ENCODE measurements at places on chromosomes 7 and 10. TPM values are rescaled to one million over a fixed set of nuclear protein-coding genes. Genes with fewer than 3 reads are reported as not detected.

DNA sequence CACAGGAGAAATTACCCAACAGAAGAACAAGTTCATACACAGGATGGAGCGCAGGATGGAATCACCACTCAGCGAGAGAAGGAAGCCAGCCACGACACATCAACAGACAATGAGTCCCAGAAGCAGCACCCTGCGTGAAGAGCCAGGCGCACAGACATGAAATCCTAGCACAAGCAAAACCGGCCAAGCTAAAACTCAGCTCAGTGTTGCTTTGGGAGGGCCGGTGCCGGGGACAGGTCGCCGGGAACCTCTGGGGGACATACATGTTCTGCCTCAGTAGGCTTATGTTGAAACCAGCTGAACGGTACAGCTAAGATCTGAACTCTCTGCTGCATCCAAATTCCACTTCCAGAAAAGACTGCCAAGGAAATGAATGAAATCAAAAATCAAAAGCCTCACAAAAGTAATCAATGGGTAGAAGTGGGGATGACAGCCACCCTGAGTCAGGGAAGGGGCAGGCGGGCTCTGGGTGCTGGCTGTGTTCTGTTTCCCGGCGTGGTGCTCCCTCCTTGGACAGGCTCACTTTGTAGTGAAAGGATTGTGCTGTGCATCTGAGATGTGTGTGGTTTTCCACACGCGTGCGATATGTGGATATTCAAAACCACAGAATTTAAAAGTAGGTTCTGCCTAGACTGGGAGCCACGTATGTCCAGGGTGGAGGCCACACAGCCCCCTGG, 114.7 kb downstream of the PDGFA start:
- H3K27ac ChIP-seq: no peak overlapping the region
- peaks cover 54% of the 10 kb centered on the region for H3K27me3 ChIP-seq
- H3K4me3 ChIP-seq: no peak overlapping the region

GRCh38 chr7:25012254-25012653, 32.3 kb upstream of the OSBPL3 start:
- DNase-seq: no peak
- no peaks in the 10 kb centered on the region for H3K36me3 ChIP-seq
- no peak overlapping the region for H3K4me3 ChIP-seq
- no peak overlapping the region for H3K27ac ChIP-seq
- peaks cover 4% of the 10 kb centered on the region for H3K4me1 ChIP-seq

SFTPA1 gene
- not detected for total RNA-seq

GRCh38 chr7:29454464-29454863, 109.2 kb upstream of the PRR15 start:
- no peak for DNase-seq
- peaks cover 29% of the 10 kb centered on the region for H3K4me1 ChIP-seq
- H3K27ac ChIP-seq: no peak overlapping the region
- H3K36me3 ChIP-seq: no peaks in the 10 kb centered on the region

DNA sequence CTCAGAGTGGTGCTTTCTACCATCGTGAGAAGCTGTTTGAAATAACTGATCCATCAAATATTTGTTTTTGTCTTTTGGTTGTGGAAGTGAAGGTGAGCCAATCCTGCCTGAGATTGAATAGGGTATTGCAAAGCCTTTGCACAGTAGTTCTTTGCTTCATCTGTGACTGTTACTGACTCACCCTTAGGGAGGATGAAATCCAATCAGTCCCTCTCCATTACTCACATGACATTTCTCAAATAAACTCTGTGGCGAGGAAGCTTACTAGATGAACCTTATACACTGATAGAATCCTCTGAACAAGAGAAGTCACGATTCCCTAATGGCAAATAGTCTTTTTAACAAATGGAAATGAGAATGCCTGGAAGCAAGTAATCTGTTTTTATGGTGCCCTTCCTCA, 31.9 kb downstream of the HEPACAM2 start:
- no peak overlapping the region for H3K4me3 ChIP-seq
- no peak for DNase-seq
- no peak overlapping the region for H3K27ac ChIP-seq
- peaks cover 53% of the 10 kb centered on the region for H3K27me3 ChIP-seq
- no peaks in the 10 kb centered on the region for H3K4me1 ChIP-seq

DNA sequence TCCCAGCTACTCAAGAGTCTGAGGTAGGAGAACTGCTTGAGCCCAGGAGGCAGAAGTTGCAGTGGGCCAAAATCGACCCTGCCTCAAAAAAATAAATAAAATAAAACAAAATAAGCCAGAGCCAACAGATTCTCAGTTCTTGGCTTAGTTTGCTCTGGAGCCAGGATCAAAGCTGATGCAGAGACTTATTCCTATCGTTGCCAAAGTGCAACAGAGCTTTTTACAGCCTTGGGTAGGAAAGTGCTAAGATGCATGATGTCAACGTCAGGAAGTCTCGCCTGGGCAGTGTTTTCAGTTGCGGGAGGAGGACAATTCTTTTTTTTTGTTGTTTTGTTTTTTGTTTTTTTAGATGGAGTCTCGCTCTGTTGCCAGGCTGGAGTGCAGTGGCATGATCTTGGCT, 43.8 kb upstream of the CYTH3 start:
- H3K4me1 ChIP-seq: peaks cover 18% of the 10 kb centered on the region
- no peak overlapping the region for H3K27ac ChIP-seq
- no peak for DNase-seq
- H3K27me3 ChIP-seq: no peaks in the 10 kb centered on the region

GRCh38 chr7:30708983-30709382, 26.7 kb upstream of the CRHR2 start:
- H3K4me3 ChIP-seq: no peak overlapping the region
- no peaks in the 10 kb centered on the region for H3K36me3 ChIP-seq
- peaks cover 10% of the 10 kb centered on the region for H3K4me1 ChIP-seq
- DNase-seq: no peak

MYH16 gene
- not detected for total RNA-seq

All from chondrocyte (in vitro differentiated cells).